ENCODE measurements at places on chromosomes 2 and 18.

DNA sequence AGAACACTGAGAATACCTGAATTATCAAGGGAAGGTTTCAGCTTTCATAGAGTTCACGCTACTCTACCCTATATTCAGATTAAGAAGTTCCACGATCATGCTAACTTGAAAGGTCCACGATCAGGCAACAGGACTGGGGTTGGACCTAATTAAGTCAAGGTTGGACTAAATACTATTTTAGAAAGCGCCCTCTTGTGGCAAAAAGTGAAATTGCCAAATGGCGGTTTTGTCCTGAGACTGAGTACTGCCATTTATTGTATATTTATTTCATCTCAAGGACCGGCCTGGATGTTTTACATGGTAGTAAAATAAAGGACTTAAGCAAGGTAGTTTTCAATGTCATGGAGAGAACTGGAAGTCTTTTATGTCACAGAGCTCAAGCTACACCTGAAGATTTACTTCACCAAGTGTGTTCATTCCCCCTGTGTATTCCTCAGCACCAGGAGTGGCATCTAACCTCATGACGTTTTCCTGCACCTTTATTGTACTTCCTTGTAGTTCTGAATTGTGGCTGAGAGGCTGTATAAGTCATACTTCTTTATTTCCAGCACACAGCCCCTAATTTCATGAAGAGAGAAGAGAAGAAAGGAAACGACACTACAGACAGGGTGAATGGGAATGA, 56.8 kb downstream of the SRD5A2 start:
- DNase-seq, result peak; percentile 13

GRCh38 chr2:143975216-143975615, 544.7 kb downstream of the ZEB2 start:
- DNase-seq, result no peak

DNA sequence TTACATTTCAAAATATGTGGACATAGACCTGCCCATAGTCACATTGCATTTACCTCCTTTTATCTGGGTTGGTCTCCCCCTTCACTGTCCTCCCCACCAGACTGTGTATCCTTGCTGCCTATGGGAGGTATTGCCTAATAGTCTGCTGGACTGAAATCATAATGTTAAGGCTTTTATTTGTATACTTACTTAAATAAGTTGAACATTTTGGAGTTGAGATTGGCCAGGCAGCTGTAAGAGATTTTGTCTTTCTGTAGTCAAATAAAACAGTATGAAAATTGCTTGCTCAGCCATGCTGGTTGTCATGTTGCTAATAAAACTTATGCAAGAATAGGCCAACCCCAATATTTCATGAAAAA, 280.9 kb downstream of the PTPRM start:
- no peak for DNase-seq

GRCh38 chr2:128405467-128405900, 86.8 kb upstream of the HS6ST1 start:
- DNase-seq, result no peak

DNA sequence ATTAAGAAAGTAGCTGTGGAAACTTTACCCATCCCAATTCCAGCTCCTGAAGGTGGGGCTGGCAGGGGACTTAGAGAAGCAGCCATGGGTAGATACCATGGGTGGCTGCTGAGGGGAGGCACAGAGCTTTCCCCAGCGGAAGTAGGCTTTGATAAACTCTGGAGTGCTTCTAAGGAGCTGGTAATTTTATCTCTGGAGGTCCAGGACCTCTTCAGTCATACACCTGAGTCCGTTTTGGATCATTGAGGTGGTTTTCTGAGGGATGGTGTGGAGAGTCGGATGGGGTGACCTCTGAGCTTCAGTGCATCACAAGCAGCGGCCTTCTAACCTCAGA, 36.7 kb upstream of the BMP10 start:
- DNase-seq, result no peak

DNA sequence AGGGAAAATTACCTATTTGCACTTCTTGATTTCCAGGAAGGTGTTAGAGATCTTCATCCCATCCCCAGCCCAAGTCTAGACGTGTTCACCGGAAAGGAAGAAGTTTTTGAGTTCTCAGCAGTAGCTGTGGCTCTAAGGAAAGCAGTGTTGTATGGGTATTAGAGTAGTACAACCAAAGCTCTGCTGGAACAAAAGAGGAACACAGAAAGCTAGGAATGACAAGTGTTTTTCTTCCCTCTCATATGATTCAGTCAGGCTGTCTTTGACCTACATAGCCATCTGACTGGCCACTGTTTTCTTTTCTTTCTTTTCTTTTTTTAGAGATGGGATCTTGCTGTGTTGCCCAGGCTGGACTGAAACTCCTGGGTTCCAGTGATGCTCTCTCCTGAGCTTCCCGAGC, 82.7 kb upstream of the SLC39A10 start:
- no peak for DNase-seq

GRCh38 chr18:26074246-26074645, 16.2 kb downstream of the SS18 start:
- no peak for DNase-seq

DNA sequence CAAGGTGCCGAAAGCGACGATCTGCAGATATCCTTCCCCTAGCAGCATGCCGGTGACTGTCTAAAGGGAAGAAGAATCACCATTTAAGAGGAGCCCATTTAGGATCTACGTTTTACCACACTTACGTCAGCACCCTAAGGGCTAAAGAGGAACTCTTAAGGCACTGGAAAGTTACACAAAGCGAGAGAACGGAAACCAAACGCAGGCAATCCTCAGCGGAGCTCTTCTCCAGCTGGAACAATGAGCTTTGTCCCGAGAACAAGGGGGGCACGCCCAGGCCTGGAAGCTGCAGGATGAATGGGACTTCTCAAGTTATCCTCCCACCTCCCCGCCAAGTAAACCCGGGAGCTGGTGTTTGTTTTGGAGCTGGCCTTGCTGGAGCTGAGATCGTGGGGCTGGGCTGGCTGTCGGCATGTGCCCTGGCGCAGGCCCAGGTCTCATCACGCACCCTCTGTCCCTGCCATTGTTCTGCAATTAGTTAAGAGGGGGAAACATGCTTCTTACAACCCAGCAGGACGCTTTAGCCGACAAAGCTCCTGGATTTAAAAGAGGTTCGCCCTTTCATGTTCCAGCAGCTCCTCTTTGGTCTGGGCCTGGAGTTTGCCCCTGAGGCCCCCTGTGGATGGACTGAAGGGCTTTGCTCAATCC, 36.4 kb downstream of the PXDN start:
- DNase-seq, result no peak

DNA sequence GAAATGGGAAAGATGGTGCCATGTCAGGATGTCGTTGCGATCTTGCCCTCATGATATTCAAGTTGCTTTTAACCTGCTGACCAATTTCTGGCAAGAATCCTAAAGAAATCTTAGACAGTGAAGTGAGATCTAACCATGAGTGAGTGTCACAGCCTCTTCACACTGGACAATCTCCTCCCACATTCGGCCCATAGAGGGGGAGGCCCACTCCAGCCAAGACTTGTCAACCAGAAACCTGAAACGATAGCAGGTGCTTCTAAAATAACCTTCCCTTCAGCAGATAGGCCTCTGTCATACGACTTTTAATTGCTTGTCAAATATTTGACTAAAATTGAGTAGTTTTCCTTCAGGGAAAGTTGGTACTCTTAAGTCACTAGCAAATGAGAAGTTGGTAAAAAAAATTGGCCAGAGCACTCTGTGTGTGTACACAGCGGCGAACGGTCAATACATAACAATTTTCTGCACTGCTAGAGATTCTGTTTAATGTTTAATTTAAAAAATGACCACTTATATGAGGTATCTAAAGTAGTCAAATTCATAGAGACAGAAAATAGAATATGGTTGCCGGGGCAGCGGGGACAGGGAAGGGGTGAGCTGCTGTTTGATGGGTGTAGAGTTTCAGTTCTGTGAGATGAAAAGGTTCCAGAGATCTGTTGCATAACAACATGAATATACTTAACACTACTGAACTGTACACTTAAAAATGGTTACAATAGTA, 110.2 kb downstream of the VAPA start:
- no peak for DNase-seq

DNA sequence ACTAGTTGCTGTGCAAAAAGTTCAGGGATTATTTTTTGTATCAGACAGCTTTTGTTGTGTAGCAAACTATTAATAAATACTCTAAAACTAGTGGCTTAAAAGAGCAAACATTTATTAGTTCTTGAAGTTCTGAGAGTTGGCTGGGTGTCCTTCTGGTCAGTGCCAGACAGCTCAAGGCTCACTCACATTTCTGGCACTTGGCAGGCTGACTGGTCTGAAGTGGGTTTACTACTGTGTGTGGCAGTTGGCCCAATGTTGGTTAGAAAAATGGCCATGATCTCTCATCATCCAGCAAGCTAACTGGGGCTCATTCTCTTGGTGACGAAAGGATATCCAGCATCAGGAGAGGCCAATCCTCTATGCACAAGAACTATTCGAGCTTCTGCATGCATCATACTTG, 71.4 kb upstream of the ZNF385B start:
- no peak for DNase-seq

- no peak for DNase-seq
Observed at GRCh38 chr2:8509621-8510020, 172.2 kb upstream of the ID2 start.

- no peak for DNase-seq
Observed at GRCh38 chr2:121377646-121378045, 92.6 kb upstream of the TFCP2L1 start.

DNA sequence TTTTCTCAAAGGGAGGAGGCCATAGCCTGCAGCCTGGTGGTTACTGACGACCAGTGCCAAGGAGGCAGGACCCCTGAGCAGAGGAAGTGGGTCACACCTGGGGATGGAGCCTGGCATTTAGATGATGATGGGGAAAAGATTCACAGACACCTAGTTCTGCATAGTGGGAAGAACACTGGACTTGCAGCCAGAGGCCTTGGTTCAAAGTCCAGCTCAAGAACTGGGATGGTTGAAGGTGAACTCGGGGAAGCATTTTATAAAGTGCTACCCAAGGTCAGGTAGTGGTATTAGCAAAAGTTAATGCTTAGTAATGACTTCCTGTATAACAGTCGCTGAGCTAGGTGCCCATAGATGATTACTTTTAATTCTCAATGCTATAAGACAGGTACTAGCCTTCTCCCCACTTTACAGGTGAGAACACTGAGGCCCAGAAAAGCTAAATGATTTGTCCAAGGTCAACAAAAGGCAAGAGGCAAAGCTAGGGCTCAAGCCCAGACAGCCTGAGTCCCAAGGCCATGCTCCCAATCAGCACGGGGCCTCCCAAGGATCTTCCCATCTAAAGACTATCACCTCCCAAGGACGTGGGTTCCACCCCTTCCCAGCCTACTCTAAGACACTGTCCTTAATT, 134.4 kb downstream of the TNS1 start:
- DNase-seq, result no peak

DNA sequence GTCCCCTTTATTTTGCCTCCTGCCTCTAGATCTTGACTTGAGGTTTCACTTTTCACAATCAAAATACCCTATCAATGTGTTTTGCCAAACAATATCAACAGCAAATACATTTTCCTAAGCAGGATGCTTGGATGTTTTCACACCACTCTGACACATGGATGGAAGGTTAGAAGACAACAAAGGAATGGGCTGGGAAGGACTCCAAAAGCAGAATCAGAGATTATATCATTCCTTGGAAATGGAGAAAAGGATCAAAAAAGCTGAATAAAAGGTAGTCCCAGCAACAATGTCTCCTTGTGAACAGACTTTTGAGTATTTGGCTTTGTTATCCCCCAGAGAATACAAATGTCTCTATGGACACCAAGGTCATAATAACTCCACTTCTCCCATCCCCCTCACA, 170.8 kb downstream of the ETAA1 start:
- DNase-seq, result no peak

- no peak for DNase-seq
Observed at GRCh38 chr2:75140288-75140687, 59.0 kb downstream of the TACR1 start.

- no peak for DNase-seq
Observed at GRCh38 chr18:24366328-24366727, 31.3 kb downstream of the OSBPL1A start.

DNA sequence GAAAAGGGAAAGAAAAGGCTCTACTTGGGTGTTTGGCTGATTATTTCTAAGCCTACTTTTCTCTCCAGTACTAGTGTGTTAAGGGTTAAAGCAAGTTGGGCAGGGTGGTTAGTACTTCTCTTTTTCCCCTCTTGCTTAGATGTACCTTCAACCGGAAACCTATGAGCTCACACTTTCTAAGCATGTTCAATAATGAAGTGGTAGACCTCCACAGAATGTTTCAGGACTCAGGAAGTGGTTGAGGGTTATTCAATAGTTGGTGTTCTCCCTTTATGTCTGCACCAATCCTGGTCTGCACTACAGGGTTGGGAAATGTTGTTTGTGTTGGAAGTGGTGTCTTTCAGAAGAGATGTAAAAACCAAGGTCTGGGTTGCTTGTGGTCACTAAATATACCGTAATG, 137.1 kb downstream of the ZEB2 start:
- DNase-seq, result no peak

DNA sequence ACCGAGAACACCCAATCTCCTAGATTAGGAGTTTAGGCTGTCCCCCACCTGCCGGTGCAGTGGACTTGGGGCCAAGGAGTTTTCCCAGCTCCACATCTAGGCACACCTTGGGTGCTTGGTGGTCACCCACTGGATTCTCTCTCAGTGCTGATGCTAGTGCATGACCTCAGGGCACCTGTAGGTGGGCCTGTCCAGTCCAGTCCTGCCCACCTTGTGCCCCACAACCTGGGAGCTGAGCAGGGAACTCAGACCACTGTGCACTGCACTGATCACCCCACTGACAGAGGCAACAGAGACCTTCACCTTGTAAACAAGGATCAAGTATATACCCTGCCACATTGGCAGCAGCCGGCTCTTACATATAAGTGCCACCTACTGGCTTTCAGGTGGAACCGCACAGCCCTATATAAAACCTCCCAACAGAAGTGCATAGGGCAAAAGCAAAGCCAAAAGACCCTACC, 12.7 kb upstream of the CDH19 start:
- DNase-seq, result no peak

- DNase-seq, result no peak
Observed at GRCh38 chr2:122255924-122256323, 500.5 kb downstream of the TSN start.

- no peak for DNase-seq
Observed at GRCh38 chr2:63257473-63257872, 206.8 kb downstream of the OTX1 start.
